Astrocyte of the hippocampus (primary cell): ENCODE measurements at places on chromosomes 1 and 21.

DNA sequence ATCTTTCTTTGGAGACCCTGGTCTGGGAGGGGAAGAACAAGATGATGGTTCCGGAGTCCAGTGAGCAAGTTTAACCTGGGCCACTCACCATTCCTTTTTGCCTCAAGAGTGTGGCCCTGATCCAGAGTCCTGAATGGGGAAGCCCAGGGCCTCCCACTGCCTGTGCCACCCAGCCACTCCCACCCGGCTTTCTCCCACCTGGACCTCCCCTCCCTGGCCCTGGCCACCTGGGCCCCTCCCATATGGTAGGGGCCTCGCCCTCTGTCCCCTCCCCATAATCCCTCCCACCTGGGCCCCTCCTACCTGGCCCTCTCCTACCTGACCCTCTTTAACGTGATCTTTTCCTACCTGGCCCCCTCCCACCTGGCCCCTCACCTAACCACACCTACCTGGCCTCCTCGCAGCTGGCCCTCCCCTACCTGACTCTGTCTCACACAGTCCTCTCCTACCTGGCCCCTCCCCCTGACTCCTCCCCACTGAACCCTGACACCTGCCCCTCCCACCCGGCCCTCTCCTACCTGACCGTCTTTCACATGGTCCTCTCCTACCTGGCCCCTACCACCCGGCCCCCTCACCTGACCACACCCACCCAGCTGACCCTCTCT, 220.7 kb upstream of the VAMP3 start:
- DNase-seq: no peak

GRCh38 chr1:175191659-175192058, 917 bp downstream of the KIAA0040 start:
- no peak for DNase-seq

DNA sequence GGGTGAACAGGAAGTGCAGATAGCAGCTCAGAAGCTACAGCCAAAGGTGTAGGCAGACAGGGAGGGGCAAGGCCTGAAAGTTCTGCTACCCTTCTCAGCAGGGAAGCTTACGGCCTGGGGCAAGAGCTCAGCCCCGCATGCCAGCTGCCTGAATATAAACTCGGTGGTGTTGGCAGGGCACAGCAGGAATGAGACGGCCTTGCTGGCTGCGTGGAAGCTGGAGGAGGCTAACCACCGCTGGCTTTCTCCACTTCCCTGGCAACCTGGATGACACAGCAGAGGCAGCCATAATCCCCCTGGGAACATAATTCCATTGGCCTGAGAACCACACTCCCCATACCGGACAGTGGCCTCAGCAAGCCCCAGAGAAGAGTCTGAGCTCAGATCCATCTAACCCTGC, 81.9 kb upstream of the PRRC2C start:
- DNase-seq: peak; percentile 51

DNA sequence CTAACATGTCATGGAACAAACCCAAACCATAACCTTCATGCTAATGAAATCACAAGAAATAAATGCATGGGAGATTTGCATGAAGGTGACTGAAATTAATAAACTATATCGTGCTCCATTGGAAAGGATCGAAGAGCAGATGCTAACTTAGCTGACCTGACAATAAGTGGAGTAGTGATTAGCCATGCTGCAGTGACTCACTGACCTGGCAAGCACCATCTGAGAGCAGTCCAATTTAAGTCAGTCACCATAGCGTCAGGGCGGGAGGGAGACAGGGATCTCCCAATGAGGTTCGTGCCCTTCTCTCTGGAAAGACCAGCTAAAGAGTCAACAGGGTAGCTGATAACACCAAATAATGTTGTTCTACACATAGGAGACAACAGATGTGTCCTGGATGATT, 21.5 kb downstream of the OLIG2 start:
- peak; percentile 70 for DNase-seq

DNA sequence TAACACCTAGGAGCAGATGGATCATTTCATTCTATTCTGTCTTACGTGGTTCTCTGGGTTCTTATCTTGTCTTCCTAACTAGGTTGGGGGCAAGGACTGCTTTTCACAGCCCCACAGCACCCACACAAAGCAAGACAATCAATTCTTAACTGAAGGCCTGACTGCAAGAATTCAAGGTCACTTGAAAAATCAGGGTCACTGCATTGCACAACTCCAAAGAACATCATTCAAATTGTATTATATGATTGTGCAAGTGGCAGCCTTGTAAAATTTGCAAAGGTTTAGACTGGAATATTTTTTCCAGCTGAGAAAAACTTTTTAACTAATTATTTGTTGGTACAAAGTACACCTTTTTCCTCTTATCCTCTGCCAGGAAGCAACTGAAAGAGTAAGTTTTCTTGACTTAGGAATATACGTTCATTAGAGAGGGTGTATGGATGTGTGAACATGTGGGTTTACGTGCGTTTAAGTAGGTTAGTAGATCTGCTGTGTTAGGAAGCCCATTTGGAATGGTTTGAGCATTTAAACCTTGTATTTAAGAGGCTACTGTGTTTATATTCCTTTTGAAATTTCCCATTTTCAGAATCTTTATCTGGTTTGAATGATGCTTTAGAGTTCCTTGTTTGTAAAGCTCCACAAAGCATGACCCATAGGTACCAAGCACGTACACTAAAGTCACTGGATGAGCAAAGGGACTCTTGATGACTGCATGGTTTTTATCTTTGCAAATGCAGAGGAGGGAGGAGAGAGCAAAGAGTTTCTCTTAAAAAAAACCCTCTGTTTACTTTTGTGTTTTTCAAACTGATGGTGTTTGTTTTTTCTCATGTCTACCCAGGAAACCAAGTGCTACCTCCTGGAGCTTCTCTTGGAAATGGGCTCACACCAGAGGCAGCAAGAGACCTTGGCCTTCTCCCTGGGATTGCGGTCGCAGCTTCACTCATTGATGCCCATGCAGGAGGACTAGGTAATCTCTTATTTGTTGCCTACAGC, 214.9 kb downstream of the FGGY start:
- no peak for DNase-seq

DNA sequence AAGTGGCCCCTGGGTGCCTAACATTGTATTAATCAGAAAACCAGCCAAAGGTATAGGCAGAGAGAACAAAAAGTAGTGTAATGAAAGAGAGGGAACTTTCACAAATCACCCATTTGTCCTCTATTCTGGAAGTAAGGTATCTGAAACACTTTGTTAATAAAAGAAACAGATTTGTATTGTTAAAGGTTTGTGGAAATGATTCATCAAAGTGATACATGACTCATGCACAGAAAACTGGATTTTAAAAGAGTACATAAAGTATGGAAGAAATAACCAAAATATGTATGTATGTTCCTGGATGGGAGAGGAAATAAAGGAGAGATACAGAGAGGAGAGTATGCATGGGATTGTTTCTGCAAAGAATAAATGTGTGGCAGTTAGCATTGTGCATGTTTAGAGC, 126.8 kb downstream of the RGS21 start:
- no peak for DNase-seq

DNA sequence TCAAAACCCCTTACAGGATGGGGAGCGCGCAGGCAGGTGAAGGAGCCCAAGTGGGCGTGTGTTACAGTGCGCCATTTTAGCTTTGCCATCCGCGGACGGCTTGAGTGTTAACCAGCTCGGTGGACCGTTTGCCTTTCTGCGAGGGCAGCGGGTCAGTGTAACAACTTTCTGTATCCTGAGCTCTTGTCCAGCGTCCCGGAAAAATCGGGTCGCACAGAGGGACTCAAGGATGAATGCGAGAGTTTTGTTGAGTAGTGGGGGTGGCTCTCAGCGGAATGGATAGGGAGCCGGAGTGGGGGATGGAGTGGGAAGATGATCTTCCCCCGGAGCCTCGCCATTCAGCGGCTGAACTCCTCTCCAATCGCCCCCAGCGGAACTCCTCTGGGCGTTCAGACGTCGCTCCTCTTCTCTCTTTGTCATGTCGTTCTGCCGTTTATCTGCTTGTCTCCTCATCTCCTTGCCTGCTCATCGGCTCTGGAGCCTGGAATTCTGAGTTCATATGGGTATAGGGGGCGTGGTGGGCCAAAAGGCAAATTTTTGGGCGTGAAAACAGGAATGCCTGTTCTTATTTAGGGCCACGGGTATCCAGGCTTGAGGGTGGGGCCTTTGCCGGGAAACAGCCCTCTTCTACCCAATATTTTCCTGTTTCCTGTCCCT, 295.4 kb downstream of the CTH start:
- peak; percentile 20 for DNase-seq

DNA sequence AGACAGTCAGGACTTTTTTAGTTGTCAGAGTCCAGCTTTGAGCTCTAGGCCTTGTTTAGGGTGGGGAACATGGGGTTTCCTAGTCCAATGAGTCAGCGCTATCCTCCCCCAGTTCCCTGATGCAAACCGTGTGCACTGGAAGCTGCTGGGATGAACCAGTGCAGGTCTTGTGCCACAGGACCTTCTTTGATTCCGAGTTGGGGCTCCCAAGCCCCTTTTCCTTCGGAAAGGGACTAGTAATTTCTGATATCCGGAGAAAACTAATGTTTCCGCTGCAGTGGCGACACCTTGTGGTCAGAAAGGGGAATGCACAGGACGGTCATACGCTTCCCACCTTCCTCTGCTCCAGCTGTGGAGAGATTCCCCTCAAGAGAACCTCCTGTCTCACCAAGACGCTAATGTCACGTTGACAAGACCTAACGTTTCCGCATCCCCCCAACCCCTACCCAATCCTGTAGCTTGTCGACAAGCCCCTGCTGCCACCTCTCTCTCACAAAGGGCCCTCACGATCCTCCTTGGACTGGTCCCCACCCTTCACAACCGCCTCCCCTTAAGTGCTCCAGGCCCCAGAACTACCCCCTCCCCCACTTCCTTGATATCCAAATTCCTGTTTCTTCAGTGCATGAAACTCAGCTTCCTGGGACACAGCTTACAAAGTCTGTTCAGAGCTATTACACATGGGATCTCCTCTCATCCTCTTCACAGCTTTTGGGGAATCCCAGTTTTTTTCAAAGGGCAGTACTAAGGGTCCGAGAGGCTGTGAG, 30.9 kb downstream of the GPA33 start:
- DNase-seq: peak; percentile 85

DNA sequence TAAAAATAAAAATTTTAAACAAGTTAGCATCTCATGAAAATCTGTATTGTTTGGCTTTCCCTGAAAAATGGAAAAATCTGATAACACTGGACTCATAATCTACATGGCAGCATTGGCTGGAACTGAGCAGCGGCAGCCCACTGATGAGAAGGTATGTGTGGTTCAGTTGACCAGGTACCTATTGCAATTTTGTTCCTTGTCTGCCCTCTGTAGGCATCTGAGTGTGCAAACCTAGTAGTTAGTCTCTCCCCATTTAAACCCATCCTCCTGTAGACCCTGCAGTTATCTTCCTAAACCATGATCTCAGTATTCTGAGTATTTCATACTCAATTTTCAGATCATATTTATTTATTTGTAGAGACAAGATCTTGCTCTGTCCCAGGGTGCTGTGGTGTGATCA, 59.4 kb upstream of the SERBP1 start:
- DNase-seq: peak; percentile 58

GRCh38 chr1:101902199-101902598, 94.5 kb downstream of the OLFM3 start:
- no peak for DNase-seq

GRCh38 chr1:150961756-150962155, 12.9 kb downstream of the CERS2 start:
- DNase-seq: no peak

DNA sequence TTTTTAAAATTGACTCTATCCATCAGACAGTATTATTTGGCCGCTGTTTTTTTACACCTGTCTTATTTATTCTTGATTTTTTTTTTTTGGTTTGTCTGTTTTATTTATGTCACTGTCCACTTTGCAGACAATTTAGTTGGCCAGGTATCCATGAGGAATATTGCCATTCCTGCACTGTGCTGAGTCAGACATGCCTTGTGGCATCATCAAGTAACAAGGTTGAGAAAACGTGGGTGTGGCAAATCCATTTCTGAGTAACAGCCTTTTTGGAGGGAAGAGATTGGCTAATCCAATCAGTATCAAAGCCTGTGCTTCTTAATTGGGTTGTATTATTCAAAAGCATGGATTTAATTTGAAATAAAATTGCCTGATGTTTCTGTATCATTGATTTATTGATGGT, 463.1 kb downstream of the USP25 start:
- DNase-seq: peak; percentile 31

- DNase-seq: no peak
These were observed 11.3 kb upstream of the MFSD2A start for GRCh38 chr1:39943471-39944290.

- DNase-seq: no peak
These were observed 11.9 kb upstream of the ADGRB2 start for GRCh38 chr1:31776032-31776431.

GRCh38 chr1:1346501-1346890, 2.7 kb downstream of the DVL1 start:
- DNase-seq: no peak

GRCh38 chr1:205668951-205669340, 11.4 kb downstream of the SLC45A3 start:
- no peak for DNase-seq

DNA sequence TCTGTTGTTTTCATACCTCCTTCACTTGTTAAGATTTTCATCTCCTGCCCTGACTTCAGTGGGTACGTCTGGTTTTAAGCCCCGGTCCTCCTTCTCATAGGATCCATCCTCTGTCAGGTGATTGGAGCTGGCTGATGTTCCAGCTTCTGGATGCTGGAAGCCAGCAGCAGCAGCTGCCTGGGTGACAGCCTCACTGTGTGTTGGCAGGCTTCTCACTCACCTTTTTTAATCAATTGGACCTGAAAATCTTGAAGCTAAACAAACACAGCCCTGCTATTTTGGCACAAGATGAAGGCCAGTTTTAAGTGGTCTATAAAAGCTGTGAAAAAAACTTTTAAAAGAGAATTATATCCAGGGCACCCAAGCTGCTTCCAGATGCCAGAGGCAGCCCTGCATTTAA, 181.0 kb downstream of the DISC1 start:
- DNase-seq: peak; percentile 61

- DNase-seq: peak; percentile 19
These were observed 259.5 kb upstream of the CHRM3 start for GRCh38 chr1:239126884-239127283.

DNA sequence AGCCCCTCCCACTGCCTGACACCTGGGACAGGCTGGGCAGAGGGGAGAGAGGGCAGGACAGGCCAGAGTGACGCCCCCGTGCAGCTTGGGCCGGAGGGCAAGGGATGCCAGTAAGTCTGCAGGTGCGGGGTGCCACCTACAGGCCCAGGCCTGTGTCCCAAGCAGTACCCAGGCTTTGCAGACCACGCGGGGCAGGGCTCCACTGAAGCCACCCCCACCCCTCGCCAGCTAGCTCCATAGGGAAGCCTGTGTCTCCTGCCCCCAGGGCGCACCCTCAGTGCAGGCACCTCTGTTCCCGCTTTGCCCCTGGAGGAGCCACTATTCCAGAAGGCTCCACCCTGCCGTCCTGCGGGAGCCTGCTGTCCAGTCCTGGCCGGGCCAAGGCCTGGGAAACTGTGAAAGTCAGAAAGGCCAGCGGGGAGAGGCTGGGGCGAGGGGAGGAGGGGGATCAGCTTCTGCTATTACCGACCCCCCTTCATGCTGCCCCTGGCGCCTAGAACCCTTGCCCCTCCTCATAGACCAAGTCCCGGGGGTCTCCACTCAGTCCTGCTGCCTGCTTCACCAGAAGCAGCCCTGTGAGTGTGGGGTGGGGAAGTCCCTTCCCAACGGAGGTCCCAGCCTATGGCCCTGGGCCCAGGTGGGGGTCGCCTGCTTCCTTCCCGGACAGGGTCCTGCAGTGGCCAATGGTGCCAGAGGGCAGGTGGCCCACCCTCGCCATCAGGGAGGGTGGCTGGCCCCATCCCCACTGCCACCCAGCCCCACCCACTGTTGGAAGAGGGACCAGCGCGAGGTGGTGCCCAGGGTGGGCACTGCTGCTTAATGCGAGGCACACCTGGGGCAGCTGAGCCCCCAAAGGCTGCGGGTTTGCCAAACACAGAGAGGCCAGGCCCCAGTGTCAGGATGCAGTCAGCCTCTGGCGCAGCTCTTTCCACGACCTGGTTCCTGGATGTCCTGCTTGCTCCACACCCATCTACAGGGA, 54.4 kb downstream of the KCNAB2 start:
- no peak for DNase-seq
